ENCODE measurements at places on chromosomes 2 and 18. TPM values are rescaled to one million over a fixed set of nuclear protein-coding genes. Genes with fewer than 3 reads are reported as not detected.
A peak's percentile ranks its signal among the peaks of the same experiment; 100 is the strongest.

DNA sequence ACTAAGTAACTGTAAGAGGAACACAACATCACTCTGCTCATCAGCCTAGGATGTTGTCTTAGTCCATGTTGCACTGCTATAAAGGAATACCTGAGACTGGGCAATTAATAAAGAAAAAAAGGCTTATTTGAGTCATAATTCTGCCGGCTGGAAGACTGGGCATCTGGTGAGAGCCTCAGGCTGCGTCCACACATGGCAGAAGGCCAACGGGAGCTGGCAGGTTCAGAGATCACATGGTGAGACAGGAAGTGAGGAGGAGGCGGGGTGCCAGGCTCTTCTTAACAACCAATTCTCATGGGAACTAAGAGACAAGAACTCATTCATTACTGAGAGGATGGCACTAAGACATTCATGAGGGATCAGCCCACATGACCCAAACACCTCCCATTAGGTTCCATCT is 46.8 kb downstream of the EPG5 start:
- peak; percentile 72 for DNase-seq

Gene CNTNAP5
- not detected for total RNA-seq

GRCh38 chr18:30915336-30915988 is 127.1 kb downstream of the DSC3 start:
- DNase-seq, result no peak

Gene TEX44
- total RNA-seq, result not detected

DNA sequence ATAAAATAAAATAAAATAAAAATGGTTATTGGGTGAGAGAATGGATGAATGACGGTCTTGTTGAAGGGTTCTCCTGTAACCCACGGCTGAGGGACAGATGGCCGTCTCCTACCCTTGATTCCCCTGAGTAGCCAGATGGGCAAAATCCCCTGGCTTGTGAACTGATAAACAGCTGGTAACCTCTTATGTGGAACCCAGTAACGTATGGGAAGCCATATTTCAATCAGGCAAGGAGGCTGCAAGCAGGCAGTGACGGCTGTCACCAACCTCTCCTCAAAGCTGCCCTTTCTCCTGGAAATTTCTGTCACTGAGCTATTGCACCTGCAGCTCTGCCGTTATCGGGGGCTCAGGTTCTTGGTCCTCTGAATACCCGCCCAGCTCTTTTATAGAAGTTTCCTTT is 165.3 kb upstream of the SMAD2 start:
- DNase-seq, result no peak

Gene IL1B
- 13.5 TPM for total RNA-seq

GRCh38 chr2:232615339-232615738 is 18.1 kb upstream of the EFHD1 start:
- no peak for DNase-seq

Gene TUBA3E
- total RNA-seq, result 1.0 TPM

Gene KIAA1328
- 6.4 TPM for total RNA-seq
